ENCODE measurements at places on chromosomes 16 and 17. TPM values are rescaled to one million over a fixed set of nuclear protein-coding genes. Genes with fewer than 3 reads are reported as not detected.

GRCh38 chr17:413706-414380, 61.2 kb upstream of the RPH3AL start:
- no peak for DNase-seq

DNA sequence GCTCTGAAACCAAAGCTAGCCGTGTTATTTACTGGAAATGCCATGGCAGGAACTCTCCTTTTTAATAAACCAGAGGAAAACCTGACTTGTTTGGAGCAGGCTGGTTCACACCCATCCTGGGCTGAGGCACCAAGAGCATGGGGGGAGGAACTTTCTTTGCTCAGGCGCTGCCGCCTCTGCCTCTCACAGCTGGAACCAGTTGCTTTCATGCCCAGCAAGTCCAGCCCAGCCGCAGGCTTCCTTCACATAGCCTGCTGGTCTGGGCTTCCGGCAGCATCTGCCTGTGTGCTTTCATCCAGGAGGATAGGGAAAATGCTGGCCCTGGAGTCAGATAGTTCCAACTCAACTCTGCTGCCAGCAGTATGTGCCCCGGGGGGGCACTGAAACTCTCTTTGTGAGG, 88.1 kb upstream of the ASIC2 start:
- DNase-seq, result no peak

DNA sequence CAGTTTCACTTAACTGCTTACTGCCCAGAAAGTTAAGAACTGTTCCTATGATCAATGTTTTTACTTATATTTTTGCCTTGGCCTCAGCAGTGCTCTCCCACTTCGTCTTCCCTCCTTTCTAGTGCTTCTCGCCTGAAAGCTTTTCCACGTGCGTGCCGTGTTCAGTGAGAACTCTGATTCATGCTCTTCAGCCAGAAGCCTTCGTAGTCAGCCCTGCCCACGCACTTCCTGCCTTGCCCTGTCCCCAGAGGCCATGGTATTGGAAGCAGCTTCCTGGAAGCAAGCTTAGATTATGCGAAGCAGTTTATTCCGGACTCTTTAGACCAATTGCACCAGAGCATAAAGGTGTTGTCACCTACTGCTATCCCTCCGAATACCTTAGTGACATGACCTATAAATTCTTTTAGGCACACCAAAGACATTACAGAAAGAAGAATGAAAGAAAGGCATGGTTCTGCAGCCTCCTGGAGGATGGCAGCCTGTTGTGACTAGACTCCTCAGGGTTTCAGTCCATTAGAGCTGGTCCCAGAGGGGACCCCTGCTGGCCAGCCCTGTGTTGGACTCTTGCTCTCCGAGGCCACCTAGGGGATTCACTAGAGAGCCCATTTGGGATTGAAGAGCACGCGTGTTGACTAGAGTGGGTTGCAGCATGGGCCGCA, 105.2 kb downstream of the RPTOR start:
- DNase-seq, result peak; percentile 91

- no peak for DNase-seq
Measured at GRCh38 chr17:79137015-79137788, 62.6 kb downstream of the ENGASE start.

- no peak for DNase-seq
Measured at GRCh38 chr16:86384980-86385379, 125.3 kb upstream of the FOXF1 start.

- DNase-seq, result no peak
Measured at GRCh38 chr16:87426423-87427215, 34.5 kb downstream of the MAP1LC3B start.

The HS3ST6 gene
- not detected for total RNA-seq

The NOL11 gene
- 22.6 TPM for total RNA-seq

The HOXB13 gene
- total RNA-seq, result not detected

The METTL23 gene
- 24.0 TPM for total RNA-seq

The WSCD1 gene
- total RNA-seq, result 3.7 TPM
